ENCODE measurements at places on chromosomes 13 and 19.
A peak's percentile ranks its signal among the peaks of the same experiment; 100 is the strongest.

DNA sequence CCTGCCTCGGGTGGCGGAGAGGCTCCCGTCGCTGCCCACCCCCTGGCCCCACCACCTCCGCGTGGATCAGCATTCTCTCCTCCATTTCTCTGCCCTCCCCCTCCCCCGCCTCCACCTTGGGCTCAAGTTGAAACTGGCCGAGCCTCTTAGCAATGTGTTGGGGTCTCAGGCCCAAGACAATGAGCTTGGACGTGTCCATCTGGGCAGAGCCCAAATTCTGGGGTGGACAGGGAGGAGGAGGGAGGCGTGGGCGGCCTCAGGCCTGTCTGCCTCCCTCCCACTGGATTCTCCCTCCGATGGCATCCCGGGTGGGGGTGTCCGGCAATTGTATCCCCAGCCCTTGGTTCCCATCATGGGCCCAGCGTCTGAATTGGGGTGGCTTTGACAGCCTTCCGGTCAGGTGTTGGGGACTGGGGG lies 1.2 kb downstream of the CELF5 start:
- DNase-seq, result no peak

DNA sequence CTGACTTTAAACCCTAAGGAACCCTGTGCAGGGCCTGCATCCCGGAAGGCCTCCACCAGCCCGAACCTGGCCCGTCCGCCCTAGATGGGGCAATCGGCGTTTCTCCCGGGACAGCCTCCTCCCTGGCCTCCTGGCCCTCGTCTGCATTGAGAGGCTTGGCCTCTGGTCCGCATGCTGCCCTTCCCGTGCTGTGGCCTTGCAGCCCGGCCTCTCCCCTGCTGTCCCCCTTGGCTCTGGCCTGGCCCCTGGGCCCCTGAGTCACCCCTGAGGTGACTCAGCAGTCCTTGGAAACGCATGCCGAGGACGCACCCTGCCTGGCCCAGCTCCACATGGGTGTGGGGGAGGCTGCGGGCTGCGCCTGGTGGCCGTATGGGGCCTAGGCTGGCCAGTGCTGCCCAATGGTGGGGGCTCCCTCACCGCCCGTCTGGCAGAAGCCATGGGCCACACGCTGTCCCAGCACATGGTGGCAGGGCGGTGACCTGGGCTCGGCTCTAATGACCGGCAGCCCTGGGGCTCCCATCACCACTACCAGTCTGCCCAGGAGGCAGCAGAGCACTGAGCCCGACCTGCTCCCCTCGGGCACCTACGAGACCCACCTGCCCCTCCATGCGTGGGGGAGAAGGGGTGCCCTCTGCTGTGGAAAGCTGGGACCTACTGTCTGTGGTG lies 25.7 kb downstream of the SH3GL1 start:
- DNase-seq, result no peak

- no peak for DNase-seq
These were observed 49.1 kb upstream of the UBAC2 start for GRCh38 chr13:99151516-99151915.

- DNase-seq, result no peak
These were observed 8.8 kb upstream of the SULT2B1 start for GRCh38 chr19:48543121-48543710.

DNA sequence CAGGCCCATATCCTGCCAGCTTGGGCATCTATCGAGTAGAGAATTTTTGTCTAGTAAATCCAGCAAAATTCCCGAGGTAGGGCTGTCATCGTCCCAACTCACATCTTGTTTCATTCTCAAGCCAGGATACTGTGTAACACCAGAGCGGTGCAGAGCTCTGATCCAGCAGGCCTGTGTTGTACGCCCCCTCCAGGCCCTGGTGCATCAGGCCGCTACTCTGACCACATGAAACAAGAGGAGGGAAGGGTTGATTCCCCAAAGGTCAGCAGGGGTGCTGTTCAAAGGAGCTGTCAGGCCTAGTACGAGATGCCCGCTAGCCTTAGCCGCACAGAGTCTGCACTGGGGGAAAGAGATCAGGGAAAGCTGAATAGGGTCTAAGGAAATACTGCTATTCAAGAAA lies 276.0 kb downstream of the SLC7A1 start:
- no peak for DNase-seq

DNA sequence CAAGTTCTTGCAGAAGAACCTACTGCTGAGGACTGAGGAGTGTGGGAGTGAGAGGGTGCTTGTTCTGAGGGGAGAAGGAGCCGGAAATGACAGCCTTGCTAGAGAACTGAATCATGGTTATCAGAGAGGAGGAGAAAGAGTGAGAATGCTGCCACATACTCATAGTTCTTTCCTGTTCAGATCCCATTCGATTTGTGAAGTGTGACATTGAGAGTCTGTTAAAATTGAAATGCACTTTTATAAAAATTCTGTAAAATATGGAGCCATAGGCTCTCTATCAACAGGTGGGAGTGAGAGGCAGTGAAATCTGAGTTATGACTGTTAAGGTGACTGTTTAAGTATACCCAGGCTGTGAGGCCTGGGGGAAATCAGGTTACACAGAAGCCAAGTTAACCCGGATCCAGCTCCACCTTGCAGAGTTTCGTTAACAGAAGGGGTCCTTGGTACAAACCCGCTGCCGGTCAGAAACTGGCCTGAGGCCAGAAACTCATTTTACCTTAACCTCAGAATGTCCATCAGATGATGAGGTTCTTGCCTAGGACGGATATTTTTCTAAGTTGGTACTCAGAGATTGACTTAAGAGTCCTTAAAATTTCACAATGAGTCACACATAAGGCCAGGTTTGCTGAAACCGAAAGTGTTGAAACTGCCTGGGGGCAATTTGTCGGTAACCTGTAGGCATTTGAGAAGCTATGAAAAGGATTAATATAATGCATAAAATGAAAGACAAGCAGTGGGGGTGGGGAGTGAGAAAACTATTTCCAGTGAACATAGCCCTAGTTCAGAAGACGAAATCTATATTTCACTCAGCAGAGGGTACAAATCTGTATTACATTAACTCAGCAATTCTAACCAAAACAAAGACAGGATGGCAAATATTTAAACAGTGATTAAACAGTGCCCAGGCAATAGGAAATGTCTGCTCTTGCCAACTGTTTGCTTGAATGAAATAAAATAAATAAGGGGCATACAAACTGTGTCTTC lies 350.5 kb downstream of the KCNRG start:
- no peak for DNase-seq

- no peak for DNase-seq
These were observed 14.0 kb upstream of the ZNF347 start for GRCh38 chr19:53172889-53173288.

DNA sequence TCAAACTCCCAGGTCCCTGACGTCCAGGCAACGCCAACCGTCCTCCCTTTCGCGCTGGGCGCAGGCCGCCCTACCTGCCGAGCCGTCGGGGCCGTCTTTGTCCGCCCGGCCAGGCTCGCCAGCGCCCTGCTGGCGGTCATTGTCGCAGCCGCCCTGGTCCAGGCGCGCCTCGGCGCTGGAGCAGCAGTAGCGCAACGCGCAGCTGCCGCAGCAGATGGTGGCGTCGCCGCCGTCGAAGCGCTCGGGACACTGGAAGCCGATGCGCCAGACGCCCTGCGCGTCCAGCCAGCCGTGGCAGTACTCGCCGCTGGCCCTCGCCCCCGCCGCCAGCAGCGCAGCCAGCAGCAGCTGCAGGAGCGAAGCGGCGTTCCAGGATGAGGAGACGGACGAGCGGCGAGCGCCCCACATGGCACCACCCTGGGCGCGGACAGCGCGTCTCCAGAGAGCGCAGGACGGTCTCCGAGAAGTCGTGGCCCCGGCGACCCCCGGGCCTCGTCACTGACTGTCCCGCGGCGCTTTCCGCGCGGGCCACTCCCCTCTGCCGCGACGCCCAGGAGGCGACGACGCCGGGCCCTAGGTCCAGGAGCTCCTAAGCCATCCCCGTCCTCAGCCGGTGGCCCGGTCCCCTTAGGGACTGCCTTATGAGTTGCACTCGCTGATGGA lies 1.1 kb downstream of the SHISA2 start:
- no peak for DNase-seq

- no peak for DNase-seq
These were observed 136.5 kb downstream of the RNF17 start for GRCh38 chr13:24900507-24900906.

- DNase-seq, result no peak
These were observed 14.8 kb downstream of the RB1 start for GRCh38 chr13:48318377-48318811.

GRCh38 chr13:50711131-50711815 lies 132.2 kb downstream of the DLEU7 start:
- no peak for DNase-seq

- no peak for DNase-seq
These were observed 104.2 kb upstream of the IPO5 start for GRCh38 chr13:97849305-97849704.

DNA sequence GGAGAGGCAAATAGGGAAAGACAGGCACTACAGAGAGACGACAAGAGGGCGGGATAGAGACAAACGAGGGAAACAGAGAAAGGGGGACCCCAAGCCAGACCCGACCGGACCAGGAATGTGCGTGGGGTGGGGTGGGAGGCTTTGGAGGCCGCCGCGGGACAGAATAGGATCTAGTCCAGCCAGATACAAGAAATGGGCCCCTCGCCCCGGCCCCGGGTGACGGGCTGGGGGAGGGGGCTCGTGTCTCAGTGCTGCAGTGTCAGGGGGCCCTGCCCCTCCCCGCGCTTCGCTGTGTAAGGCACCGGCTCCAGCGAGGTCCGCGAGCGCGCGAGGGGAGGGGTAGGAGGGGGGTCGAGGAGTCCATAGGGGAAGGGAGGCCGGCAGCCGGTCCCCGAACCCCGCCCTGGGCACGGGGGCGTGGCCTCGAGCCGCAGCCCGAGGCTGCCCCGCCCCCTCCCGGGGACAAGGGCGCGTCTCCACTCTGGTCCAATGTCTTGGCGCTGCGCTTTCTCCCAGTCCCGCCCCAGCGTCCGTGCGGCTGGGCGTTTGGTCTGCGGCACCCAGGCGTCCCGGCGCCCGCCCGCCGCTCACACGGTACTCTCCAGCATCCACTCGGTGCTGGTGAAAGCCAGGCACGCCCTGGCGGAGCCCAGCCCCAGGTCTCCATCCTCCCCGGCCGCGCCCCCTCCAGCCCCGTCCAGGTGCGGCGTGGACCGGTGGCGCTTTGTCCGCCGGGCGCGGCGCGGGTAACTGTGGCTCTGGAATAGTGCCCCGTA lies 11.0 kb downstream of the IFNL1 start:
- no peak for DNase-seq

GRCh38 chr19:19257836-19258588 lies 15.1 kb downstream of the TM6SF2 start:
- DNase-seq, result no peak

DNA sequence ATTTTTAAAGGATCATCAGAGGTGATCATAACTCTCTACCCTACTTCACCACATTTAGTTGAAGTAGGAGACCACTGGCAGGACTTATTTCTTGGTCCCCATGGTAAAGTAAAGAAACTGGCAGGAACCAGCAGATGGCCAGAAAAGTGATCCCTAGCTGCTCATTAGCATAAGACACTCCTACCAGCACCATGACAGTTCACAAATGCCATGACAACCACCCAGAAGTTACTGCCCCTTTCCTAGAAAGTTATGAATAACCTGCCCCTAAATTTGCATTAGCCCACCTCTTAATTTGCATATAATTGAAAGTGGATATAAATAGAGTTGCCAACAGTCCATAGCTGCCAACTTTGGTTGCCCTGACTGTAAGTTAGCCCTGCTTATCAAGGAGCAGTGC lies 18.4 kb upstream of the RUBCNL start:
- DNase-seq, result no peak

DNA sequence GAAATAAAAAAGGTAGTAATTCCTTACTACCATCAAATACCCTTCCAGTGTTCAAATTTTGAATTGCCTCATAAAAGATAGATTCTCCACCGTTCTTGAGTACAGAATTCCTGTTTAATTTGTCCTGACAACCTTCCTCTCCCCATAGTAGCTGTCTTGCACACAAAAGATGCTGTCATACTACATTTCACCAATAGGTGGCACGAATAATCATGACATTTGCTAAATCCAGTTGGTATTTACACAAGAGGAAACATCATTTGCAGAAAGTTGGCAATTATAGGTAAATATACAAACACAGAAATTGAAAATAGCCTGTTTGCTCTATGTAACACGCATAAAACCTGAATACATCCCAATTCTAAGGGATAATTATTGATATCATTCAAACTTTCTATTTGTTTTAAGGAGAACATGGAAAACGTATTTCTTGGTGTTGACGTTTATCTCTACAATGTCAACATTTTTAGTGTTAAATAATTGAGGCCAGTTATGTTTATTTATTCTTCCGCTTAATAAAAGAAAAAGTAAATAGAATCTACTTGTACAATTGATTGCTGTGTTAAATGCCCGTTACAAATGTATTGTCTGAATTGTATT lies 58.3 kb upstream of the CLDN10 start:
- no peak for DNase-seq

- no peak for DNase-seq
These were observed 140.0 kb downstream of the DACH1 start for GRCh38 chr13:71727042-71727441.

GRCh38 chr13:72850959-72851677 lies 69.2 kb downstream of the PIBF1 start:
- no peak for DNase-seq

DNA sequence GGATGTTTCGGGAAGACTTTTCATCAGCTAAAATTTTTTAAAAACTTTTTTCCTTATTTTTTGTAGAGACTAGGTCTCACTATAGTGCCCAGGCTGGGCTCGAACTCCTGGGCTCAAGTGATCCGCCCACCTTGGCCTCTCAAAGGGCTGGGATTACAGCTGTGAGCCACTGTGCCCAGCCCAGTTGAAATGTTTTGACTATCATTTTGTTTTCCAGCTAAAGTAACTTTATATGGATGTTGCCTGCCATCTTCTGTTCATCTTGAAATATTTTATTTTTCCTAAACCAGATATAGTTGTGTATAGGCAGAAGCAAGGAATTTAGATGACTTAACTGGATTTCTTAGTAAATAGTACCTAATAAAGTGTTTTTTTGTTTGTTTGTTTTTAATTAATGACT lies 7.0 kb downstream of the CAB39L start:
- no peak for DNase-seq

DNA sequence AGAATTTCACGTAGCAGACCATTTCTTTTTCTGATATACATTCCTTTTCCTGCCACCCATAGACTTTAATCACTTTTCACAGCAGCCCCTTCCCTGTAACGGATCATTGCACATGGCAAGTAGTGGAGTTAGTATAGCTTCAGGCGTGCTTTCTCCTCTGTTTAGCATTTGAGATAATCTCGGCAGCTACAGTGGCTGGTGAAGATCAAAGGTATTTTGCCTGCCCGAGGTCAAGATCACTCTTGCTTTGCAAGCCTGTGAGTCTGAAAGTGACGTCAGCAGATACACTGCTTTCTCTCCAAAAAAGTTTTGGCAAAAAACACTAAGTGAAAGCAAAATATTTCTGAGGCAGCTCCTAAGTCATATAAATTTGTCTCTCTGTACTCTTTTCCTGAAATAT lies 260.0 kb downstream of the NDFIP2 start:
- DNase-seq, result no peak

GRCh38 chr13:90331974-90332373 lies 1015.5 kb upstream of the MIR17HG start:
- DNase-seq, result no peak

- DNase-seq, result no peak
These were observed 55.7 kb downstream of the CAB39L start for GRCh38 chr13:49388091-49388635.

GRCh38 chr13:48156466-48156865 lies 61.6 kb upstream of the MED4 start:
- DNase-seq, result peak; percentile 28

Data from stimulated activated CD8-positive, alpha-beta memory T cell treated with anti-CD3 and anti-CD28 coated beads, Interleukin-7, amount 100 ng/mL, for 24 hours (primary cell).